Osteocyte (in vitro differentiated cells): ENCODE measurements at places on chromosomes 5 and 9.

GRCh38 chr9:24257726-24258125, 288.0 kb downstream of the IZUMO3 start:
- DNase-seq: no peak

- no peak for DNase-seq
These were observed 15.1 kb downstream of the PDLIM4 start for GRCh38 chr5:132272311-132273210.

GRCh38 chr9:121289026-121289771, 21.2 kb downstream of the GSN start:
- no peak for DNase-seq

GRCh38 chr9:74672237-74672636, 175.1 kb downstream of the RORB start:
- no peak for DNase-seq

- no peak for DNase-seq
These were observed 966 bp downstream of the SNX2 start for GRCh38 chr5:122775550-122776542.

DNA sequence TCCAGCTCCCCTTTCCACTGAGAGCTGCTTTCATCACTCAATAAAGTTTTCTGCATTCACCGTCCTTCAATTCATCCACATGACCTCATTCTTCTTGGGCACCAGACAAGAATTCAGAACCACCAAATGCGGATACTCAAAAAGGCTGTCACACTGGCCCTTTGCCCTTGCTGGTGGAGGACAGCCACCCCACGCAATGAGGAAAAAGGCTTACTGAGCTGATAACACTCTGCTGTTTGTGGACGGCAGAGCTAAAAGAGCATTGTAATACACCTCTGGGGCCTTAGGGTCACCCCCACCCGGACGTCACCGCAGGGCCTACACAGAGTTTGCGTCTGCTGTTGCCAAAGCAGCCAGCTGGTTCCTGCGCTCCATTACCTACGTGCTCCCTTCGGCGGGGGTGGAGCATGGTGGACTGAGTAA, 51.2 kb upstream of the ZNF608 start:
- DNase-seq: no peak

DNA sequence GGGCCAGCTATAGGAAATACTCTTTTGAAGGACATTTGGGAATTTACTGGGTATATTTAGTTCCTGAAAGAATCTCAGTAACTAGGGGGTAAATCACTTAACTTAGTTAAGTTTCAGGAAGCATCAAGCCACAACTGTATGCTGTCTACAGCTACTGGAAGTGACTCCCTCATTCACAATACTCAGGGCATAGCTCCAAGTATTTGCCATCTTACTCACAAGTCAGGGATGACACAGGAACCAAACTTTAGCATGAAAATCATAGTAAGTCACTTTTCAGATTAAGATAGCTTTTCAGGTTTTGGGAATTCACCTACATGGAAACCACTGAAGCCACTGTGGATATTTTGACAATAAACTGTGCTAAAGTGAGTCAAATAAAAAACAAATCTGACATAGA, 242.4 kb upstream of the ATP10B start:
- no peak for DNase-seq

DNA sequence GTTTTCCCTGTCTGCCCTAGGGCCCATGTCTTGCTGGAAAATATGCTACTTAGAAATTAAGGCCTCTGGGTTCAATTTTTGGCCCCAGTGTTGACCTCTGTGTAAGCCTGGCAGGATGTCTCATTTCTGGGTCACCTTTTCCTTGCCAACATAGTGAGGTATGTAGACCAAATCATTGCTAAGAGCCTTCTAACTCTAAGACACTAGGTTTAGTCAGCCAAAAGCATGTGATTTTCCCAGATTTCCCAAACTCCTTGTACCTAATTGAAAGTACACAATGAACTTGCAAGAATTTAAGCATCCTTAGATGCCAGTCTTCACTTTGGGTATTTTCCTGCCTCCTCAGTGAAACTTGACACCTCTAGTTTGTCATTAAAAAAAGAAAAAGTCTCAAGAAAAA, 77.0 kb downstream of the GALNT10 start:
- no peak for DNase-seq

- no peak for DNase-seq
These were observed 103.9 kb downstream of the ESM1 start for GRCh38 chr5:54881286-54882005.

GRCh38 chr5:79576606-79577289, 35.5 kb upstream of the TENT2 start:
- DNase-seq: no peak

GRCh38 chr9:36245906-36246305, 12.3 kb downstream of the GNE start:
- no peak for DNase-seq

DNA sequence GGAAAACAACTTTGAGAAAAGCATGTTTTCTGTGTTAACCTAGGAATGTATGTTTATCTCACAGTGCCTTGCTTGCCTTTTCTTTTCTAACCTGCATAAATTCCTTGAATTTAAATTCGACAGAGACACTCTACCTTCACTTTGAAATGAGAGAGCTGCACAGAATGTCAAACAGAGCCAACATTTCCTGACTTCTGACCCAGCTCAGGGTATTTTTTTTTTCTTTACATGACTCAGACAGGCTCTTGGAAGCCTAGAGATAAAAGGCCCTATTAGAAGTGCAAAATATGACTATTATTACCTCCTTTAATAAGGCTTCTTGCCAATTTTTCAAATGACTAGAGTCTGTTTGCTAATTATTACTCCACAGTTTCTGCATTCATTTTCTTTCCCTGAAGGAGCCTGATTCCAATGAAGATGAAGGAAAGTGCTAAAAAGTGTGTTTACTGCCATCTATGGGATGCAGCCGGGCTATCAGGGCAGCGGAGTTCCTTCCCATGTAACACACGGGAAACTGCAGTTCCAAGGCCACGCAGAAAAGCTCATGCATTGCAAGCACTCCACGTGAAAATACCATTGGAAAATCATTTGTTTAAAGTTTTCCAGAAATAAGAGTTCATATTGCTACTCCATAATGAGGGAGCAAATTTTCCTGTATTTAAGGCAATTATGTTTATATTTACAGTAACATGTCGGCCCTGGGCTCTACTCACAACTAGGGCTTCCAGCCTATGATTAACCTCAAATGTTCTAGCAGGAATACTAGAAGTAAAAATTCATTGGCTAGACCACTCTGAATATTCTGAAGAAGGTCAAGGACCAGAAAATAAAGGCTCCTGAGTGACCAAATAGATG, 485.6 kb downstream of the ZSWIM6 start:
- DNase-seq: no peak

- no peak for DNase-seq
These were observed 826.1 kb downstream of the PRELID2 start for GRCh38 chr5:145008876-145009530.

- DNase-seq: no peak
These were observed 29.8 kb downstream of the OLFM1 start for GRCh38 chr9:135117281-135117680.

DNA sequence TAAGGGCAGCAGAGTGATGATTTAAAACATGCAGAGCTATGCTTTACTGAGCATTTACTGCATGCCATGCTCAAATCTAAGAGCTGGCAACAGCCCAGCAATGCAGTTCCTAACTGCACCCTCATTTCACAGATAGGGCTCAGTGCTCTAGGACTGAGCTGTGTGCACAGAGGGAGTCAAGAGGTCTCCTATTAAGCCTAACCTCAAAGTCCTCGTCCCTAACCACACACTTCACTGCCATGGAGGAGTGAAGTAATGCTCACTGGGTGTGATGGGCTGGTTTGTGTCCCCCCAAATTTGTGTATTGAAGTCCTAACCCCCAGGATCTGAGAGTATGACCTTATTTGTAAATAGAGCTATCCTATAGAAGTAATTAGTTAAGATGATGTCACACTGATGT, 25.9 kb downstream of the BARX1 start:
- DNase-seq: no peak

DNA sequence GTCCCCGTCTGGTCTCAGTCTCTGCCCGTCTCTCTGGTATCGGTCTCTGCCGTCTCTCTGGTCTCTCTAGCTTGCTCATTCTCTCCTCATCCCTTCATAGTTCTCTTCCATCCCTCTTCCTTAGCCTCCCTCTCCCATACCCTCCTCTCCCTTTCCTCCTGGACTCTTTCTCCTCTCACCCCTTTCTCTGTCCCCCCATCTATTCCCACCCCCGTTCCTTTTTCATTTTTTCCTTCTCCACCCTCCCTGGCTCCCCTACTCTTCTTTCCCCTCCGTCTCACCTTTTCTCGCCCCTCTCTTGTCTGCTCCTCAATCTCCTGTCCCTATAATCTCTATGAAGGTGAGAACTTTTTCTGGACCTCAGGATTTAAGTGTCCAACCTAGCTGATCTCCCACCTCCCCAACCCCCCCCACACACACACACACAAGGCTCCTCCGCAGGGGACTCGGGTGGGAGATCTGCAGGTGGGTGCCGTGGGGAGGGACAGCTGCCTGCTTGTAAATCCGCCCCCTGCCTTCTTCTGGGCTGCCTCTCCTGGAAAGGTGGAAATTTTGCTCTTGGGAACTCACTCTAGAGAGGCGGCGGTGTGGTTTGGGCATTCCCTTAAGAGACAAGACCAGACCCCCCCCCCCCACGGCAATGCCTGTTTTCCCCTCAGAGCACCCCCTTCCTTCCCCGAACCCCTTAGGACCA, 953 bp downstream of the UBE2QL1 start:
- DNase-seq: peak; percentile 54
